ENCODE measurements at places on chromosomes 12 and 14.
A peak's percentile ranks its signal among the peaks of the same experiment; 100 is the strongest.

- no peak for DNase-seq
These were observed 826 bp downstream of the PRKCH start for GRCh38 chr14:61322011-61322798.

- no peak for DNase-seq
These were observed 595 bp downstream of the PLEK2 start for GRCh38 chr14:67411370-67411769.

DNA sequence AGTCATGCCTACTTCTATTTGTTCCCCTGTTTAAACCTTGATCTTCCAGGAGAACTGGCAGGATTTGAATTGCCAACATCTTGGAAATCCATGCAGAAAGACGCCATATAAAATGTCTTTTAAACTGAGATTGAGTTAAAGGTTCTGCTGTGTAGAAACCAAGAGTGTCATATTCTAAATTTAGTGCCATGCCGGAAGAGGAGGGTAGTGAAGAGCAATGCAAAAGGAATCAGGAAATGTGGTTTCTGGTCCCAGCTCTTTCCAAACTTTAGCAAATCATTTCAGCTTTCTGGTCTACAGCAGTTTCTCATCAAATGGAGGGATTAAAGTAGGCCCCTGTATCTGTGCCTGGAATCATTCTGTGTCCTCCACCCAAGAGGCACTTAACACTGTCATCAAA, 85.7 kb downstream of the BTG1 start:
- DNase-seq = peak; percentile 29

DNA sequence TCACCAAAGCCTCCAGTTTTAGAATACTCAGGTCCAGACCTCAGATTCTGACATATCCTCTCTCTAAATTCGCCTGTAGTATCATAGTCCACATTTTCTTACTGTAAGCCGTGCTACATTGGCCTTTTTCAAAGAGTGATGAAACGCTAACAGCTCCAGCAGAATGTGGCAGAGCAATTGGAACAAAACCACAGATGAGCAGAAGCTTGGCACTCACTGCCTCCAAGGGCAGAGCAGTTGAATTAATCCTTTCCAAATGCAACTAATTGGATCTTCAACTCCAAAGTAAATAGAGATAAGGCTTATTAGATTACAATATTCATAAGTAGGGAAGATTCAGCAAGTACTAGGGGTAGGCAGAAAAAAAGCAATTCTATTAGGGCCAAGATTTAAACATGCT, 128.3 kb downstream of the SLC35F4 start:
- DNase-seq = no peak

DNA sequence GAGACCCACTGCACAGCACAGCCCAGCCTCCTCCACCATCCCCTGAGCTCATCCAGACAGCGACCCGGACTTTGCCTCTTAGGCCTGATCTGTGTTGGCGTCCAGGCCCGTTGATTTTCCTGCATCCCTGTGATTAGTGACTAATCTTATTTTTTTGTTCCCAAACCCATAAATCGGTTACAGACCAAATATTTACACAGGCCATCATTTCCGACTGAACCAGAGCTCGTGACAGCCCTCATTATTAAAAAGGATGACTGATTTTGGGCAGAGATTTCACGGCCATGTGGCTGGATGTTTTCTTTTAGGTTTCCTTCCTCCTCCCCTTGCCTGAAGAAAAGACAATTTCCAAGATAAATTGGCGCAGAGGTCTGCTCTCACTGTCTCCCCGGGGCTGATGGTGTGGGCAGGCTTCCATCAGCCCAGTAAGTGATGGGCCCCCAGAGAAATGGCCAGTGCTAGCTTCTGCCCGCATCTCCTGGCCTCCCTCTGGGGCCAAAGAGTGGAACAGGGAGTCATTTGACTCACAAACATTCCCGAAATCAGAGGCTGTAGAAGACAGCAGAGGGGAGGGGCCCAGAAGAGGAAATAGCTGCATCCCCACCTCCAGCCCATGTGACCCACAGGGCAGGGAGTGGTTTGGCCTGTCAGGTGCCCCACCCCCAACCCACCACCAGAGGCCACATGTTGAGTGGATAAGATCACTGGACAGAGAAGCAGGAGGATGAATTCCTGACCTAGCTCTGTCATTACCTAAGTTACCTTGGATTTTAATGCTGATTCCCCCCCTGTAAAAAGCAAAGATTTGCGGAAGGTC, 283.5 kb downstream of the KSR2 start:
- peak; percentile 48 for DNase-seq

GRCh38 chr12:116813271-116814041, 67.8 kb downstream of the HRK start:
- no peak for DNase-seq

- DNase-seq = peak; percentile 52
These were observed 174.3 kb upstream of the PWP1 start for GRCh38 chr12:107511292-107511691.

DNA sequence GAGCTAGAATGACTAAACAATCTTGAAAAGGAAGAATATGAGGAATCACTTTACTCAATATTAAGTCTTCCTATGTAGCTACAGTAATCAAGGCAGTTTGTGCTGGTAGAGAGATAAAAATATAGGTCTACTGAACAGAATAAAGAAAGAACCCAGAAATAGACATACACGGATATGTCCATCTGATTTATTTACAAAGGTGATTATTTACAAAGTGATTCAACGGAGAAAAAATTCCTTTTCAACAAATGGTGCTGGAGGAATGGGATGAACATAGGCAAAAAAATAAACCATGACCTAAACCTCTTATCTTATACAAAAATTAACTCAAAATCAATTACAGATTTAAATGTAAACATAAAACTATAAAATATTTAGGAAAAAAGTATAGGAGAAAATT, 36.6 kb downstream of the TAOK3 start:
- no peak for DNase-seq

DNA sequence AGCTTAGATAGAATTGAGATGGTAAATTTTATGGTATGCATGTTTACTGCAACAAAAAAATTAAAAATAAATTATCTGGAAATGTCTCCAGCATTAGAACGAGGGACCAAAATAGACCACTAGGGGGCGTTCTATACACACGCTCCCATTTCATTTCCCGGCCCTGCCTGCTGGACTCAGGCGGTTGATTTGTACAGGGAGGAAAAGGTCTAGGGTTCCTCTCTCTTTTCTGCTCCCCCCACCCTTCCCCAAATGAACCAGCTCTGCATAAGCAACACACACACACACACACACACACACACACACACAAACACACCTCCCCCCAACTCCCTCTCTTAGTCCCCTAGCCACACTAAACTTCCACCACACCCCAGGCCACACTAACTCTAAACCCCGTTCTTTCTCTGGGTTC, 7.8 kb upstream of the DTX1 start:
- DNase-seq = peak; percentile 86

GRCh38 chr14:65079201-65079600, 23.1 kb downstream of the MAX start:
- DNase-seq = no peak

DNA sequence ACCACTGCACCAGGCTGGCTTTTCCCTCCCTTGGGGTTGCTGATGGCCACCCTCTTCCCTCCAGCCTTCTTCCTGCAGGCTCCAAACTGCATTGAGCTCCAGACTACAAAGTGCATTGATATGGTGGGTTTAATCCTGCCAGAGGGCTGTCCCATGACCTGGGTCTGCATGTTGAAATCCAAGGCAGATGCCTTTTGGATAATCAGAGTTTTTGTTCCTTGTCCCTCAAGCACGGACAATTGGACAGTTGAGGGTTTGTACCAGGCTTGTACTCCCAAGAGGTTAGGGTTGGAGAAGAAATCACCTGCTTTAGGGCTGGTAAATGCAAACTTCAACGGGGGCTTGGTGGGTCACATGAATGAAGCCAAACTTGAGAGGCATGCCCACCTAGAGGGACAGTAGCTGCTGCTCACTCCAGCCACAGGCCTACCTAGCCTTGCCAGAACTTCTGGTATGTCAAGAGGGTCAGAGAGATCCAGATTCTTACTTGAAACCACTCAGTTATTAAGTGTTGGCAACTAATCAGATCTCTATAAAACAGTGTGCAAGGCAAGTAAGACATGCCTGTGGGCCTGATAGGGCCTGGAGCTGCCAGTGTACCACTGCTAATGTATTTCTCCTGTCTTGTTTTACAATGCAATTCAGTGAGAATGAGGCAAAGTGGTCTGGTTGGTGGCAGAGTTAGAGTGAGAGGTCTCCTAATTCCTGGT, 21.7 kb upstream of the KRT83 start:
- DNase-seq = no peak

- no peak for DNase-seq
These were observed 24.7 kb downstream of the RTRAF start for GRCh38 chr14:52013984-52014600.

DNA sequence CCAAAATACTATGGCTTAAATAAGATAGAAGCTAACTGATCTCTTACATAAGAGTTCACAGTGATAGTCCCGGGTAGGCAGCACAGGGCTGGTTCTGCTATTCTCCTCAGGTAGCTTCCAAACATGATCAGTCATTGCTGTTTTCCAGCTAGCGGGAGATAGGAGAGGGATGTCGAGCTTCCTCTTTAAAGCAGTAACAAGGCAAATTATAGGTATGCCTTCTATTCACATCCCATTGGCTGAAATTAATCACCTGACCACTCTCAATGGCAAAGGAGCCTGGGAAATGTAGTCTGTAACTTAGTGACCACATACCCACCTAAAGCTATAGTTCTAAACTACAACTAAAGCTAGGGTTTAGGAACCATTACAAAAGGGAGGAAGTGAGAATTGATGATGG, 34.5 kb upstream of the VRK1 start:
- peak; percentile 56 for DNase-seq

GRCh38 chr12:120668868-120669840, 17.8 kb upstream of the MLEC start:
- DNase-seq = peak; percentile 74

GRCh38 chr12:212415-212714, 1.6 kb downstream of the SLC6A12 start:
- no peak for DNase-seq

DNA sequence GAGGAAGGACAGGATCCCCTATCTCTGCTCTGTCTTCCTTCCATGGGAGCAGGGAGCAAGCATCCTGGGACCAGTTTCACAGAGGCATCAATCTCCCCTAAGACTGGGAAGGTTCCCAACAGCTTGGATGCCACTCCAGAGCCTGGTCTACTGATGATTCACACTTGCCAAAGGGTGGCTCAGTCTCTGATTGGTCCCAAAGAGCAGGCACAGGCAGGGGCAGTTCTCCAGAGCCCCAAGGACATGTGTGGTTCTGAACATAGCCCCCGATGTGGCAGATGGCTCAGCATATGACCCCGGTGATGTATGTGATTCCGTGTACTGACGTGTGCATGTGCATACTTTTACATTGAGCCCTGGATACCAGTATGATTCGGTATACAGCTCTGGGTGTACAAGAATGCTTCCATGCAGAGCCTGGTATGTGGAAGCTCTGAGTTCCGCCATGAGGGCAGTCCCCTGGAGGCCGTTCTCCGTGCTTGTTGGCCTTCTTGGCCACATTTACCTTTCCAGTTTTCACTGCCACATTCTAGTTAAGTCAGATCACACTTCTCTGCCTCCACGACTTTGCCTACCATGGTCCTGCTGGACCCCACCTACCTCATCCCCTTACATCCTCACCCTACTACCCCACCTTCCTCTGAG, 21.2 kb downstream of the ITGA7 start:
- no peak for DNase-seq

- DNase-seq = no peak
These were observed 199.2 kb upstream of the EEA1 start for GRCh38 chr12:93128332-93128707.

GRCh38 chr14:22252686-22253085, 336.3 kb downstream of the DAD1 start:
- no peak for DNase-seq

DNA sequence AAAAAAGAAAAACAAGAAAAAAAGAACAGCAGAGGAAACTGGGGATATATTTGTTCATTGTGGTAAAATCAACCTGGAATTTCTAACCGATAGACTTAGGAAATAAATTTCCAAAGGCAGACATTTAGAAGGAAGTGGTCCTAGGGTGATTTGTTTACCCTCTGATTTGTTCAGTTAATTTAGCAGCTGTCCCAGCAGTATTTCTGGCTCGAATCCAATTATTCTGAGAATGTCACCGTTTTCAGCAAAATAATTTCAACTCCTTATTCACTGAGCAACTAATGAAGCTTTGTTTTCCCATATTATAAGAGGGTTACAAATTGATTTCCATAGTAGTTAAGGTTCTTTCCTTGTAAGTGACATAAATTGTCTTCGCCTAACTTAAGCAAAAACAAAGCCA, 285.2 kb upstream of the SYT10 start:
- DNase-seq = no peak

DNA sequence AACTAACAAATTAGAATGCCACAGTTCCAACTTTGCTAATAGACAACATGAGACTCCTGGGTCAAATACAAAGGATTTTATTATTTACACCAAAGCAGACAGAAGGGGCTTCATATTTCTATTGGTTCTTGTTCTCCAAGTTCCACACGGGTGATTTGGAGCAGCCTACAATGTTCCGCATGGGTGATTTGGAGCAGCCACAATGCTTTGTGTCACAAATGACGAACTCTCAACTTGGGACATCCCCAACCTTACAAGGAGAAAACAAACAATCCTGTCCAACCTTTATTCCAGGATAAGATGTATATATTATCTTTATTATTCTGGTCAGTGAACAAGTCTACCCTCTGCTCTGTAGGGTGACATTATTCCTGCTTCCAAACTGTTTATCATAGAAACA, 694.3 kb upstream of the MGAT4C start:
- no peak for DNase-seq

GRCh38 chr12:82835217-82835616, 148.5 kb downstream of the TMTC2 start:
- DNase-seq = no peak

DNA sequence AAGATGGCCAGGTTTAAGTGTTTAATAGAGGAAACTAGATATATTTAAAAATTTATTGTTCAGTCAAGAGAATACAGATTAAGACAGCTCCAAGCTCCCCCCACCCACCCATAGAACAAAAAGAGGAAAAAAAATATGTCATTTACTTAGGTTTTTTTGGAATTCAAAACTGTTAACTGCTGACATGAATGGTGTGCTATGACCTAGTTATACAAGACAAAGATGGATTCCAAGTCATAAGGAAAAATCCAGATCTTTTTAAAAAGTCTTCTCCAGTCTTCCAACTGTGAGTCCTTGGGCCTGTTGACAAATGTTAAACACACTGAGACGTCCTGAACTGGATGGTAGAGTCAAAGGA, 1.3 kb upstream of the SETD1B start:
- no peak for DNase-seq

DNA sequence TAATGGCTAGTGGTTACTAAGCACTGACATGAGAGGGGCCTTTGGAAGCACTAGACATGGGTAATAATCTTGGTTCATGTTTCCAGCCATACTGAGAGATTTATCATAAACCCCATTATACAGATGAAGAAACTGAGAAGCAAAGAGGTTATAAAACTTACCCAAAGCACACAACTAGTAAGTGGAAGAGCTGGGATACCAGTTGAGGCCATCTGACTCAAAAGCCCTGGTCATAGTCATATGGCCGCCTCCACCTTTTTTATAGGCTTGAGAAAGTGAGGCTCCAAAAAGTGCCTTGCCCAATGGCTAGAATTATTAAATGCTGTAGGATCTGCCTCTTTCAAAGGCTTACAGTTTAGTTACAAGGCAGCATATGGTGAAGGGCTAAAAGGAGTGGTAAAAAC, 944 bp downstream of the TXNRD1 start:
- no peak for DNase-seq

Data from AG08396 (cell line).